ENCODE measurements at places on chromosomes 2 and 18.

GRCh38 chr2:82339805-82340204 lies 2035.3 kb upstream of the LRRTM1 start:
- DNase-seq = no peak

DNA sequence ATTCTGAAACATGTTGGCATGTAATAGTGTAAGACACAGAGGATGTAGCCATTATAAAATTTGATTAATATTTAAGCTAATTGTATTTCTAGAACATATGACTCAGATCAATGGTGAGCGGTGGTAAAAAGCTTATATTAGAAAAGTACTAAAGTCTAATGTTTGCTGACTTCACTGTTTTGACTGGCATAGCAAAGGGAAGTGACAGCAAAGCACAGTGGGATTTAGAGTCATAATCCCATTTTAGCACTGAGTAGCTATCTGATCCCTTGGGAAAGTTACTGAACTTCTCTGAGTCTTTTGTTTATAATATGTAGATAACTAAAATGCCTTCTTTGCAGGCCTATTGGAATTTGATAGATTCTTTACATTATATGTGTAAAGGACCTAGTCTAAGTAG lies 60.4 kb downstream of the KIAA1328 start:
- DNase-seq = no peak

- DNase-seq = no peak
Observed at GRCh38 chr2:180559771-180560170, 420.6 kb upstream of the UBE2E3 start.

DNA sequence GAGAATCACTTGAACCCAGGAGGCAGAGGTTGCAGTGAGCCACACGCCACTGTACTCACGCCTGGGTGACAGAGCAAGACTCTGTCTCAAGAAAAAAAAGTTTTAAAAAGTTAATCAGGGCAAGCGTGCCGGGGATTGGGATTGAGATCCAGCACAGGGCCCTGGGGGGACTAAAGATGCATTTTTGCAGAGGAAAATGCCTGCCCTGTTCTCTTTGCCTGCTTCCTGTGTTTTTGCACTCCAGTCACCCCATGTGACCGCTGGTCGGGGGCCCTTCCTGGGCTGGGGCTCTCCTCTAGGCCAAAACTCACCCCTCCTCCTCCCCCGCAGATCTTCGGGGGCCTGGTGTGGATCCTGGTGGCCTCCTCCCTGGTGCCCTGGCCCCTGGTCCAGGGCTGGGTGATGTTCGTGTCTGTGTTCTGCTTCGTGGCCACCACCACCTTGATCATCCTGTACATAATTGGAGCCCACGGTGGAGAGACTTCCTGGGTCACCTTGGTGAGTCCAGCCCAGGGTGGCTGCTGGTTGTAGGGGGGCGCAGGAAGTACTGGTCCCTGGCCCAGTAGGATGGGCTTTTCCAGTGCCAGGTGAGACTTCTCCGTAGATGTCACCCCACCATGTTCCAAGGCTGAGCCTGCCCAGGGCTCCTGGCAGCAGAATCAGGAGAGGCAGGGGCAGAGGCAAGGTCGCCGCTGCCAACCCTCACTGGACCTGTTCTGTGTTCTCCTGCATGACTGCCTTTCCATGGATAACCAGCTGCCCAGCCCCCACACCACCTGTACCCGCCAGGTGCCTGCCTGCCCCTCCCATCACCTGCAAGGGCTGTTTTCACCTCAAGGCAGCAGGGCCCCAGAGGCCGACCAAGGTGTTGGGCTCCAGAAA lies 22.4 kb downstream of the MAL start:
- DNase-seq = no peak

DNA sequence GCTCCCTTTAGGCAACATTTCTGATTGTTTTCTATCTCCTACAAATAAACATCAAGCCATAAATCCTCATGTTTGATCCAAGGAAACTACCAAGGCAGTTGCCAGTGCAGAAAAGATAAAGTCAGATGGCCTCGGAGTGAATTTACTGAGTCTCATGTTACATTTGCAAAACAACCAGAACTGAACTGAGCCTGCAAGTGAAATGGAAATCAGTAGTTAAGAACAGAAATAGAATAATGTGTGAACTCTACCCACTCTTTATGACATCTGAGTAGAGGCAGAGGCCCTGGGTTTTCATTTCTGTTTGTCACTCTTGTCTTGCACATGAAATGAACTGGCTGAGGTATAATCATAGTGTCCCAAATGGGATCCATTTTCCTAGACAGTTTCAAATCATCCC lies 20.4 kb upstream of the DAPL1 start:
- no peak for DNase-seq

DNA sequence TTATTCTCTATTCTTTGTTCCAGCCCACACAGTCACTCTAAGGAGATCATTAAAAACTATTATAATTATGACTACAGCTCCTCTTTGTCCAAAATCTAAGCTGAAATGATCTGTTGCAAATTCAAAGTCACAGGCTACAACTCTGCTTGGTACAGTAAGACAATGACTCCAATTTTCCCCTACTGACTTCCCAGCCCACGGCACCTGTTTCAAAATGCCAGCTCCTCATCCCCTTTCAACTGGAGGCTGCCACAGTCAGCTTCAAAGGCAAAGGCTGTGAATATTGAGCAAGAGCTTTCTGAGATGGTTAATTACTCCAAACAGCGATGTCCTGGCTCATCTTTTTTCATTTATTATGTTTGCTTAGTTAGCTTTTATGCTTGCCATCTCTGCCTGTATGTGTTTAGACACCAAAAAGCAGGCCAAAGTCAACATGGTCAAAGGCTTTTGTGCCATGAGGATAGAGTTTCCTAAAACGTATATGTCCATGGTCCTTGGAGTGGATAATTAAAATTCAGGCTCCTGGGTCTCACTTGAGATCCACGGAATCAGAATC lies 141.1 kb downstream of the DOCK10 start:
- no peak for DNase-seq

Data from stimulated activated CD4-positive, alpha-beta T cell treated with anti-CD3 and anti-CD28 coated beads, Interleukin-12 subunit alpha, Interleukin-12 subunit beta, amount 100 ng/mL, for 48 hours (primary cell).